ENCODE measurements at places on chromosomes 4 and X.

DNA sequence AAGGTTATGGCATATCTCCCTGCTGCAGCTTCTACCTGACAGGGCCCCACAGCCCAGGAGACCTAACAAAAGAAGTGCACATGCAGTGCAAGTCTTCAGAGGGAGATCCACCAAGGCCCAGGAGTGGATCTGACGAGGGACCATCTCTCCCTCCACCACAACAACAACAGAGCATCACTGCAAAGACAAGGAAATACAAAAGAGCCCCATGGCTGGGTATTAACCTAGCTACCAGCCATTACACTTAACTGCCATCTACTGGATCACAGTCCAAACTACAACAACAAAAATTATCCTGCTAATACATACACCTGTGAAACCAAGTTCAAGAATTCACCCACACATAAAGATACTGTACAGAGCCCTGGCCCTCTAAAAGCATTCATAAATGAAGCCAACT lies 280.2 kb upstream of the SLC7A11 start:
- no peak for DNase-seq

GRCh38 chr4:148060264-148061140 lies 328.6 kb downstream of the ARHGAP10 start:
- DNase-seq, result no peak

GRCh38 chrX:121761845-121762244 lies 714.4 kb downstream of the GLUD2 start:
- no peak for DNase-seq

DNA sequence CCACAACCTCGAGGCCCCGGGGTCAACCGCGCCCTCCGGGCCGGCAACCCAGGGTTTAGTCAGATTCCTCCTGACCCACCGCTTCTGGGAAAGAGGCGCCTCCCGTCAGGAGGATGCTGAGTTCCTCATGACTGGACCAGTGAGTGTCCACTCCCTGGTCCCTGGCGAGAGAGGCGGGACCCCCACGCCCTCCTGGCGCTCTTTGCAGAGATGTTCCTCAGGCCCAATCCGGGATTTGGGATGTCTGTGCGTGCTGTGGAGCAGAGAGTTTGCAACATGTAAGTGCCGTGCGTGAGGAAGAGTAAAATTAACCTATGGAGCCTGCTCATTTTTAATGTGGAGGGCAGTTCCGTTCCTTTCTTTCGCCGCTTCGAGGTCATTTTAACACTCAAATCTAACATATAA lies 824 bp upstream of the UGDH start:
- DNase-seq, result no peak

GRCh38 chr4:32119907-32120306 lies 1399.7 kb downstream of the PCDH7 start:
- DNase-seq, result no peak

- no peak for DNase-seq
Measured at GRCh38 chr4:100430451-100430850, 87.4 kb downstream of the EMCN start.

GRCh38 chrX:31319586-31319985 lies 247.7 kb upstream of the FTHL17 start:
- DNase-seq, result no peak

- no peak for DNase-seq
Measured at GRCh38 chr4:186102931-186103330, 1.6 kb upstream of the FAM149A start.

DNA sequence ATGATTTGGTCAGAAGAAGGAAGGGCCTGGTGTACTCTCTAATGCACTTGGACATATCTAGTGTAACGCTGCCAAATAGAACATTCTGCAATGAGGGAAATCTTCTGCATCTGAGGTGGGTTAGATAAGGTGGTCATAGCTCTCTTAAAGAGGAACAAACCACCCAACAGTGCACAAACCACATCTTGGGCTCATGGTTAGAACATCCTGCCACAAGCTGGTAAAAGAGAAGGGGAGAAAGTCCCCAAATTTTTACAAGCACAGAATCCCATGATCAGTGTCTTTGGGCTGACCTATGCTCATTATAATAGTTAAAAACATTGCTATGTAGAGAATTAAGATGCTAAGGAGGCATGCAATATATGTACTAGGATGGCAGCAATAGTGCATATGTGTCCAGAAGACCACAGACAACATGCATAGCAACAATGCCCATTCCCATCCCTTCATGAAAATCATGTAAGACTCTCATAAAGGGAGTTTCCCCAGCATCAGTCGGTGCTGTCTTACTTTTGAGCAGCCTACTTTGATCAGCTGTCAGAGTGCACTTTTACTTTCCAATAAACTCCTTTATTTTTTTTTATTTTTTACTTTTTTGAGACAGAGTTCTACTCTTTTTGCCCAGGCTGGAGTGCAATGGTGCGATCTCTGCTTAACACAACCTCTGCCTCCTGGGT lies 99.7 kb upstream of the SLC7A11 start:
- DNase-seq, result no peak

- no peak for DNase-seq
Measured at GRCh38 chrX:38318196-38318595, 9.1 kb downstream of the RPGR start.

DNA sequence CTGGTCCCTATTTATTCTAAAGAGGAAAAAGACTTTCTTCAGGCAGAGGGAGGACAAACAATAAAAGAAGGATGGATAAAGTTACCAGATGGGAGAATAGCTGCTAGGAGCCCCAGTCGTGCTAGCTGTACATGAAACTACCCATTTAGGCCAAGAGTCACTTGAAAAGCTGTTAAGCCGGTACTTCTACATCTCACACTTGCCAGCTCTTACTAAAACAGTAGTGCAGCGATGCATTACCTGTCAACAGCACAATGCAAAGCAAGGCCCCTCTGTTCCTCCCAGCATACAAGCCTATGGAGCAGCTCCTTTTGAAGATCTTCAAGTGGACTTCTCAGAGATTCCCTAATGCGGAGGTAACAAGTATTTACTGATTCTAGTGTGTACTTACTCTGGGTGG lies 1138.8 kb downstream of the ARAP2 start:
- DNase-seq, result no peak

- no peak for DNase-seq
Measured at GRCh38 chrX:71992711-71993110, 82.1 kb downstream of the NHSL2 start.

DNA sequence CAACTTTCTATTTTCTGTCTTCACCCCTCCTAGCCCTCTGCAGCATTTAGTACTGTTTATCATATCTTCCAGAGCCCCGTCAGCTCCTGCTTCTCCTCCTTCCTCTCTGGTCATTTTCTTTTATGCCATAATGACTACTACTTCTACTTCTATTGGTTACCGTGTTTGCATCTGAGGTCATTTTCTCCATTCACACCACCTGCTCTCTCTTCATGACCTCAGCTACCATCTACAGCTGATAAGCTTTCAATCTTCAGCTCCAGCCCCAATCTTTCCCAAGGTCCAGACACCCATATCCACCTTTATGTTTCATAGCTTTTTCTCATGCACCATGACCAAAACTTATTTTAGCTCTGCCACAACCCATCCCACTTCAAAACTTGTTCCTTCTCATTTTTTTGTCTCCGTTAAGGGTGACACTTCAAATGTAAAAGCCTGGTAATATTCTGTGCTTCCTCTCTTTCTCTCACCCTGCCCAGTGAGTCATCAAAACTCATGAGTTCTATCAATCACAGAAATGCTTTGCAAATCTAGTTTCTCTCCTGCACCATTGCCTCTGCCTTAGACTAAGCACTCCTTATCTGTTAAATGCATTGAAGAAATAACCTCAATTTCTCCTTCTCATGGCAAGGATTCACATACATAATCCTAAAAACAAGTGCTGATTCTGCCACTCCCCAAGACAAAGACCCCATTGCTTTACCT lies 71.3 kb upstream of the IQCM start:
- no peak for DNase-seq

- DNase-seq, result no peak
Measured at GRCh38 chr4:80431203-80431965, 95.9 kb downstream of the CFAP299 start.

- peak; percentile 82 for DNase-seq
Measured at GRCh38 chr4:186067757-186068385, 1.1 kb upstream of the TLR3 start.

- DNase-seq, result no peak
Measured at GRCh38 chr4:17092736-17093437, 194.4 kb upstream of the LDB2 start.

GRCh38 chr4:98987720-98988119 lies 7.8 kb upstream of the METAP1 start:
- no peak for DNase-seq

GRCh38 chr4:94970650-94971049 lies 212.9 kb downstream of the BMPR1B start:
- DNase-seq, result no peak

GRCh38 chr4:14790494-14790893 lies 211.8 kb upstream of the CPEB2 start:
- no peak for DNase-seq

DNA sequence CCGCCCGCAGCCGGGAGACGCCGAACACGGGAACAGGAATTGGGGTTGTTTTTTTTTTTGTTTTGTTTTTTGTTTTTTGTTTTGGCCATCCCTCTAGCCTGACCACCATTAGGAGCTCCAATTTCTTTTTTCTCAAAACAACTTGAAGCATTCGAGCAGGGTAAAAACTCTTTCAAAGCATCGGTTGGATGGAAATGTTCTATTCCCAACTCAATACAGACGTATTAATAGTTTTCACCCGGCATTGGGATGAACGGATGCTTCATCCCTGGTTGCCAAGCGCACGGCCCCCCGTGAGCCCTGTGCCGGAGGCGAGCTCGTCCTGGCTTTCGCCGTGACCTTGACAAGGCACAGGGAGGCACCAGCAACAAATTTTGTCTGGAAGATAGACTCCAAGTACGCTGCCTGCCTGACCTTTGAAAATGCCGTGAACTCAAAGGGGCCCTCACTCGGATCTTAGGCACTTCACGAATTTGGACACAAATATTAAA lies 352 bp upstream of the MAP3K15 start:
- no peak for DNase-seq

- DNase-seq, result no peak
Measured at GRCh38 chr4:39591290-39591689, 47.4 kb downstream of the SMIM14 start.

DNA sequence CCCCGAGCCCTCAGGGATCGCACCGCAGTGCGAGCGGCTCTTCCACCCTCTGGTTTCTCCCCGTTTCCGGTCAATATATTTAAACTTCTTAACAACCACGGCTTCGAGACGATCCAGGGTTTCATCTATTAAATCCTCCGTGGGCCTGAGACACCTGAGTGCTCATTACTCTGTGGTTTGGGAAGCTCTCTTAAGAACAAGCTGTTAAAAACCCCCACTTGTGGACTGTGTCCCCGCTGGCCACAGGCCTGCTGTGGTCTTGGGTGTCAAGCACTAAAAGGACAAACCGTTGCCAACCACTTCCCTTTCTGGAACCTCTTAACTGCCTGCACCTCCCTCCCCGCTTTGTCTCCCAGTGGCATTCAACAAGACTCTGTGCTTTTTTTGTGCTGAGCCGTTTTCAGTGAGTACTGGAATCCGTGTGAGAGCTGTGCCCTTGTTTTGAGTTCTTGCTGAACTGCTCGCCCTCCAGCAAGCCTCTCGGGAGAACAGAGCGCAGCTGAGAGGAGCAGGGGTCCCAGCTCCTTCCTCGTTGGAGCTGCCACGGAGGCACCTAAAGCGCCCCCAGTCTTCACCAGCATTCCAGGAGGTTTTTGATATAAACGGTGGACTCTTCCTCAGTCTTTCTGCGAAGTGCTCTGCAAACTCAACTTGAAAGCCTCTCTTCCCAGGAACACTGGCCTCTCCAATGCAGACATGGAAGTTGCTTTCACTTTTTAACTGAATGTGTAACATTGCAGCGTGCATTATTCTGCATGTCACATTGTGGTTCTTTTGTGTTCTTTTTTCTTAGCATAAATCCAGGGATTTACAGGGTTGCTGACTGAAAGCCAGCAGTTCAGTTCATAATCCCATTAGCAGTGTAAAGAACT lies 691 bp upstream of the IGFBP7 start:
- DNase-seq, result peak; percentile 46

GRCh38 chr4:147526272-147526654 lies 45.4 kb downstream of the EDNRA start:
- DNase-seq, result no peak

GRCh38 chrX:136829413-136829812 lies 48.7 kb upstream of the ARHGEF6 start:
- DNase-seq, result no peak

- DNase-seq, result no peak
Measured at GRCh38 chr4:59484944-59485343, 1715.2 kb upstream of the ADGRL3 start.

- peak; percentile 61 for DNase-seq
Measured at GRCh38 chr4:124713185-124713592, 657 bp upstream of the ANKRD50 start.

- no peak for DNase-seq
Measured at GRCh38 chrX:6159468-6159867, 69.2 kb downstream of the NLGN4X start.

DNA sequence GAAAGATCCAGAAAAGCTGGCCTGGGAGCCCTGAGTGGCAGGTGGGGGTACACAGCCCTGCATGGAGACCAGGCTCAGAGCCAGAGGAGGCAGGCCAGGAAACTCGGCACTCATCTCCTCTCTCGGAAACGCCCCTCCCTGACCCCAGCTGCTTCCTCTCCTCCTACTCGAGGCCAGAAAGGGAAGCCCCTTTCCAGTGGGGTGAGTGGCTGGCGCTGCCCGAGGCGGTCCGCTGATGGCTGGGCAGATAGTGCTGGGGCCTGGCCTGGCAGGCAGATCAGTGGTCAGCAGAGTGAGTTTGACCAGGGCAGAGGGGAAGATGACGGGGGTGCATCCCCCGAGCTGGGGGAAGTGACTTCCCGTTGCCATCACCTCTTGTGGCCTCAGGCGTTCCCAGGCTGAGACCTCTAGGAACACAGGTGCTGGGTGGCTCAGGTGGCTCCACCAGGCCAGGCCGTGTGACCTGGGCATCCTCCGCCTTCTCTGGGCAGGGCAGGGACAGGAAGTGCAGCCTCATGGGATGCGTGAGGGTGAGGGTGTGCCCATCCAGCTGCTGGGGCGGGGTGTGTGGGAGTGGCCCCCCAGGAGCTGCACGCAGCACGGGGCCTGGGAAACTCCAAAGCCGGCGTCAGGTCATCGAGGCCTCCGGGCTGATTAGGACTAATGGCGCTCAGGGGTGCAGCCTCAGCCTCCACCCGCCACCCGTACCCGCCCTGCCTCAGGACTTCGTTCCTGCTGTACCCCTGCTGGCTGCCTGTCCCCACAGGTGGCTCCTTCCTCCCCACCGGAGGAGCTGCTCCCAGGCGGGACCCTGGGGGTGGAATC lies 5.7 kb downstream of the SH3BP2 start:
- DNase-seq, result peak; percentile 57

GRCh38 chrX:74421740-74422352 lies 553 bp downstream of the SLC16A2 start:
- DNase-seq, result peak; percentile 52

- DNase-seq, result no peak
Measured at GRCh38 chrX:72349190-72349589, 43.5 kb upstream of the CITED1 start.

- DNase-seq, result no peak
Measured at GRCh38 chr4:66636349-66636748, 909.0 kb downstream of the CENPC start.

All from left lobe of liver (tissue), 2 donors.